ENCODE measurements at places on chromosomes 4 and X.
A peak's percentile ranks its signal among the peaks of the same experiment; 100 is the strongest.

- no peak for DNase-seq
Measured at GRCh38 chr4:102217345-102217744, 127.9 kb downstream of the SLC39A8 start.

DNA sequence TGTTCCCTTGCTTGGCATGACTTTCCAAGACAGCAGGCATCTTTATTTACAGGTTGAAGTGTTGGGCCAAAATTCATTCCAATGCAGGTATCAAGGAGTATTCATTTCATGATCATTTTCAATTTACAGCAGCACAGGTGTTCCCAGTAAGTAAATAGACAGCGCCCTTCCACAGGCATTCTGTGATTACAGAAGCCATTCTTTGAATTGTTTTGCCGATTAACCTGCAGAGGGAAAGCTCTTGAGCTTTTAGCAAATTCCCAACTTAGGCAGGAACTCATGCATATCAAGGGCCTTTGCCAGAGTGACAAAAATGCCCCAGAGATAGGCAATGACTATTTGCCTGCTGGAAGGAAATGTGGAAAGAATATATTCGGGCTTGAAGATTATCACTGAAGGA lies 6.8 kb downstream of the TXK start:
- no peak for DNase-seq

DNA sequence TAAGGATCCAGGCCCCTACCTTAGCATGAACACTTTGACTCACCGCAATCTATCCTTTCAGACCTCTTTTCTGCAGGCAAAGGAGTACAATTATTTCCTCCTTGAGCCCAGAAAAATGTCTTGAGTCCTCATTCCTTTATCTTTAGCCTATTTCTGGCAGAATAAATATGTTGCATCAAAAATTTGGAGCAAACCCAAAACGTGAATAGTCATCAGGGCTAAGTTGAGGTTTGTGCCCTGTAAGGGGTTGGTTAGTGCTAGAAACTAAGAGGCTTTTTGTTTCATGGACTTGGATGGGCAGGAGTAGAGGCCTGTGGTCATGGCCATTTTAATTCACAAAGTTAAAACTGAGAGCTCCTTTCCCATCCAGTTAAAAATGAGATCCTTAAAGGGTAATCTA lies 460.3 kb downstream of the GBA3 start:
- DNase-seq, result no peak

GRCh38 chr4:153115322-153116290 lies 88.6 kb upstream of the TRIM2 start:
- DNase-seq, result no peak

GRCh38 chrX:47145395-47146120 lies 537 bp downstream of the RBM10 start:
- no peak for DNase-seq

DNA sequence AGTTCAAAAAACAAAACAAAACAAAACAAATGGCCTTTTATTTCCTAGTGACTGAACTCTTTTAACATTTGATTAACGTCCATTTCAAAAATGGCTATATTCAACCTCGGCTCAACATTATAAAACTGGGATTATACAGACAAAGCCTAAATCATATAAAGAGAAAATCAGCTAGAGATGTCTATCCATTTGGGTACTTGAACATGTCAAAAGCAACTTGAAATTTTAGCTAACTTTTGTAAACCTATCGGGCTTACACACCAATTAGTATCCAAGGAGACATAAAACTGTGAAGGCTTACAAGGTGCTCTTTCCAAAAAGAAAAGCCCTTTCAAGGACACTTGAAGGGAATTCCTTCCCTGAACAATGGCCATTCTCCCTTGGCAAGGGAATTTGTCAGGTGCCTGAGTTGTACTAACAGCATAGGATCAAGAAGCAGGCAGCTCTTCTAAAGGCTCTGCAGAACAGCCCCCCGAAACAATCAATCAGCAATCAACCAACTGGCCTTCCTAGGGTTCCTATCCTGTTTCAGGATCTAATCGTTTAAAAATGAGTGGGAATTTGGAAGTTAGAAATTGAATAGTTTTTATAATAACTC lies 633.7 kb upstream of the HTR2C start:
- DNase-seq, result no peak

DNA sequence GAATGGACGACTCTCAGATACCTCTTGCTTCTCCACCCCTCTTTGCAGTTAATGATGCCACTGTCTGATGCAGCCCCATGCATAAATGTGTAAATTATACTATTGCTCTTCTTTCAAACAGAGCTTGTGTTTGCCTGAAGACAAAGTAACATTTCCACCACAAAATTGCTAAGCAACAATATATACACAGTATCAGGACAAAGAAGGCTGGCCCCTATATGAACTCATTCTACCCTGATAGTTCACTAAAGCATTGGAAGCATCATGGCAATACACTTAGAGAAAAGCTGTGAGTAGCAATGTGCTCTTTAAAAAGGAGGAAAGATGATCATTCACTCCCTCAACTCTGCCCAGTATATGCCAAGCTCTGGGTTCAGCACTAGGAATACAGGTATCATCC lies 427.0 kb upstream of the CPEB2 start:
- DNase-seq, result no peak

DNA sequence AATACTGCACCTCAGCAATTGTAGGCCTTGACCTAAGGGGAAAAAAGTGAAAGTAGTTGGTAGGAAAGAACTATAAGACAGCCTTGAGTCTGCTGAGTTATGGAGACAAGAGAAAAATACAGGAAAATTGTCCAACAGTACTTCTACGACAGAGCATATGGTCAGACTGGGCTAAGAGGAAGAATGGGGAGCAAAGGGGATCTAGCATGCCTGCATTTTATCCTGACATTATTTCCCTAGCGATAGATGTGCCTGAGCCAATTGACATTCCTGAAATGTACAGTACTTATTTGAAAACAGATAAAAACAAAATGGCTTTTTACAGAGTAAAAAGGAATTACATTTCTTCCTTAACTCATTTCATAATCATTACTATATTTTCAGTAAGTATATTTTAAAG lies 22.2 kb downstream of the GUCY1A1 start:
- DNase-seq, result no peak

- DNase-seq, result no peak
Measured at GRCh38 chrX:4005281-4005680, 291.8 kb upstream of the PRKX start.

DNA sequence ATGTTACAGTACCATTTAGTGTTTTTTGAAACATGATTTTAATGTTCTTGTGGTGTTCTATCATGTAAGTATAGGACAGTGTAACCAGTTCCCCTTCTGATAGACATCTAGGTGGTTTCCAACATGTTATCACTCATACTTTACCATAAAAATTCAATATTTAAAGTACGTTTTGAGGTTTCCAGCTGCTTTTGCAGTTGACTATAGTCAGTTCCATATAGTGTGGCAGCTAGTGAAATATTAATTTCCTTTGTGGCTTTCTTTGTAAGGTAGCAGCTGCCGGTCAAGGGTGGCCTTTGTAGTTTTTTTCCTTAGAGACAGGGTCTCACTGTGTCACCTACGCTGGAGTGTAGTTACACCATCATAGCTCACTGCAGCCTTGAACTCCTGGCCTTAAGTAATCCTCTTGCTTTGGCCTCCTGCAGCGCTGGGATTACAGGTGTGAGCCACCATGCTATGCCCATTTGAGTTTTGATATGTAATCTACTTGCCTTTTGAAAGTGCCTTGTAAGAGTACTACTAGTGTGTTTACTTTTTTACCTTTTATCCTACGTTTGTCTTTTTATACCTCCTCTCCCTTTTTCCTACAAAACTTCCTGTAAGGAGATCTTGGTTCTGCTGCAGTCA lies 63.0 kb downstream of the ARHGAP10 start:
- DNase-seq, result no peak

- no peak for DNase-seq
Measured at GRCh38 chr4:14615671-14616070, 386.6 kb upstream of the CPEB2 start.

DNA sequence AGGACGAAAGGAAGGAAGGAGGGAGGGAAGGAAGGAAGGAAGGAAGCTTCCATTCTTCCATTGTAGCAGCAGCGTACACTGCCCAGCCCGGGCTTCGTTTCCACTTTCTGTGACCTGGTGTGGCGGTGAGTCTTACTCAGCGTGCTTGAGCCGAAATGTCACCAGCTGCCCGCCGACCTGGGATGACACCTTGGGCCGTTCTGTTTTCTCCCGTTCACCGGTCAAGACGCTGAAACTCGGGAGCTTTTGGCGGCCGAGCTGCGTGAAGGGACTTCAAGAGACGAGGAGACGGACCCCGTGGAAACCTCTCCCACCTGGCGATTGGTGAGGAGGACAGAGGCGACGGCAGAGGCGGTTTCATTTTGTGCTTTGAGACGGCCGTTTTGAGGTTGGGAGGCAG lies 47.1 kb upstream of the PPP2R3B start:
- DNase-seq, result no peak

- DNase-seq, result no peak
Measured at GRCh38 chrX:39361736-39362135, 560.5 kb downstream of the MID1IP1 start.

DNA sequence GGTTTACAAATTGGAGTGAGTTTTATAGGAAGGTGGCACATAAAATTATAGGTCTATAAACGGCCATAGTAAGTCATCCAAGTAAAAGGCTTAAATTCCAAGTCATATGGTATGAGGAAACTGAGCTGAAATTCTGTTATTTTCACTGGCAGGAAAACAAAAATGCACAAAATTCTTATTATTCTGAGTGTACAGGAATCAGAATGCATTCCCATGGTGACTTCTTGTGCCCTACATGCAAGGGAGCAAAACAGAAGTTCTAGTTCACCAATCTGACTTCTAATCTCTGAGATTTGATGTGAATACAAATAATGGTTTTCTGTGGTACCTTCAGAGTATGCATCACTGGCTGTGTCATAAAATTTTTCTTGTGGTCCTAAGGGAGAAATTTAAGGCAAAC lies 102.9 kb downstream of the CLCN4 start:
- DNase-seq, result no peak

- DNase-seq, result peak; percentile 41
Measured at GRCh38 chrX:135477576-135477975, 42.9 kb upstream of the INTS6L start.

DNA sequence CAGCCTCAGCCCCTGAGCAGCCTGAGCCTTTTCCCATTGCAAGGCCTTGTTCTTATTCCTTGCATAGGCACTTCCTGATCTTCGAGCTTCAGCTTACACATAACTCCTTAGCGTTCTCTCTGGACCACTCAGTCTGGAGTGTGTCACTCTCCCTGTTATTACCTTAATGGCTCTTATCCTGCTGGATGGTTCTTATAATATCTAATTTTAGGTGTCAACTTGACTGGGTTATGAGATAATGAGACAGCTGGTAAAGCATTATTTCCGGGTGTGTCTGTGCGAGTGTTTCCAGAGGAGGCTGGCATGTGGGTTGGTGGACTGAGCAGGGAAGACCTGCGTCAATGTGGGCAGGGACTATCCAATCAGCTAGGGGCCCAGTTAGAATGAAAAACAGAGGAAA lies 75.7 kb downstream of the HAUS3 start:
- no peak for DNase-seq

GRCh38 chr4:159049780-159050375 lies 53.0 kb upstream of the RAPGEF2 start:
- no peak for DNase-seq

- no peak for DNase-seq
Measured at GRCh38 chr4:17385403-17385802, 126.5 kb downstream of the QDPR start.

DNA sequence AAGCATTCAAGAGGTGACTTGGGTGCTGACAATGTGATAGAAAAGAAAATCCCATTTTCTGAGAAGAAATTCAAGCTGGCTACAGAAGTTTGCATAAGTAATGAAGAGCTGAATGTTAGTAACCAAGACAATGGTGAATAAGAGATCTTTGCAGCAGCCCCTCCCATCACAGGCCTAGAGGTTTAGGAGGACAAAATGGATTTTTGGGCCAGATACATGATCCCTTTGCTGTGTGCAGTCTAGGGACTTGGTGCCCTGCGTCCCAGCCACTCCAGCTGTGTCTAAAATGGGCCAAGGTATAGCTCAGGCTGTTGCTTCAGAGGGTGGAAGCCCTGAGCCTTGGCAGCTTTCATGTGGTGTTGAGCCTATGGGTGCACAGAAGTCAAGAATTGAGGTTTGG lies 107.0 kb upstream of the EPHA5 start:
- DNase-seq, result no peak

- peak; percentile 29 for DNase-seq
Measured at GRCh38 chrX:21373637-21374162, 518 bp upstream of the CNKSR2 start.

DNA sequence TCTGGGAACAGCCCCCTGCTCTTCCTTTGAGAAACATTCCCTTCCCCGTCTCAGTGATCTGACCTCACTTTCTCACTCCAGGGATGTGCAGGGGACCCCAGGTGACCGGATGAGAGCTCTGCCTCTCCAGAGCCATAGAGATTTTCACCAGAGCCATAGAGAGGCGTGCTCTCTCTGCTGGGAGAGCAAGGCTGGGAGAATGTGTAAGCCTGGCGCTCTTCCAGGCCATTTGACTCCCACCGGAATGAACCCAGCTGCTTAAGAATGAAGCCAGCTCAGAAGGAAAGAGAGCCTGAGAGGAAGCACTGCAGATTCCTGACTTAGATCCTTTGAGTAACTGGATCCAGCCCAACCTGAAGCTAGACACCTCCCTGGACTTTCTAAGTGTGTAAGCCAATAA lies 106.4 kb downstream of the DHX15 start:
- no peak for DNase-seq

DNA sequence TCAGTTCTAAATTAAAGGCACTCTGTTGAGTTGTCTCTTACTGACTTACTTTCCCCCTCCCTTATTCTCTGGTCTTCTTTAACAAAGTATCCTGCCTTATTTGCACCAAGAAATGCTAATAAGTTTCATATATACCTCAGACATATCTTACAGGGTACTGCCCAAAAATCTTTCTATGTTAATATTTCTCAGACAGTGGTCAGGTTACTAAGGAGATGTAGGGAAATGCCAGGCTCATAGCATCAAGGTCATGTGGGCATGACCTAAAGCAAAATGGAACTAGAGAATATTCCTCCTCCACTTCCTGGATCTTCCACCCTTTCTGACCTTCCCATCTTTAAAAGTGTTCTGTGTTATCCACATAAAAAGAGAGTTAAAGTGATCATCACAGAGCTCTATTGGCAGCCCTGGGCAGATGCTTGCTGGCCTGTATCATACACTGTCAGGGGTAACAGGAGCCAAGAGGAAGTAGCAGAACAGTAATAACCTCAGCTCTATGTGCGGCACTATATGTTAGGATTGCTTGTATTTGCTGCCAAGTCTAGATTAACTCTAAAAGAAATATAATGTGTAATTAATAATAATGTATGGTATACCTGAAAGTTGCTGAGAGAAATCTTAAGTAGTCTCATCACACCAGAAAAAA lies 74.3 kb downstream of the IQCM start:
- no peak for DNase-seq

- no peak for DNase-seq
Measured at GRCh38 chr4:186724864-186725468, 1.3 kb upstream of the FAT1 start.

GRCh38 chrX:40192196-40192595 lies 94.4 kb upstream of the BCOR start:
- DNase-seq, result no peak
